Hematopoietic multipotent progenitor cell treated with erythropoietin and hydrocortisone succinate and interleukin-3 and kit ligand, for 6 days (in vitro differentiated cells): ENCODE measurements at places on chromosomes 2 and 18.

DNA sequence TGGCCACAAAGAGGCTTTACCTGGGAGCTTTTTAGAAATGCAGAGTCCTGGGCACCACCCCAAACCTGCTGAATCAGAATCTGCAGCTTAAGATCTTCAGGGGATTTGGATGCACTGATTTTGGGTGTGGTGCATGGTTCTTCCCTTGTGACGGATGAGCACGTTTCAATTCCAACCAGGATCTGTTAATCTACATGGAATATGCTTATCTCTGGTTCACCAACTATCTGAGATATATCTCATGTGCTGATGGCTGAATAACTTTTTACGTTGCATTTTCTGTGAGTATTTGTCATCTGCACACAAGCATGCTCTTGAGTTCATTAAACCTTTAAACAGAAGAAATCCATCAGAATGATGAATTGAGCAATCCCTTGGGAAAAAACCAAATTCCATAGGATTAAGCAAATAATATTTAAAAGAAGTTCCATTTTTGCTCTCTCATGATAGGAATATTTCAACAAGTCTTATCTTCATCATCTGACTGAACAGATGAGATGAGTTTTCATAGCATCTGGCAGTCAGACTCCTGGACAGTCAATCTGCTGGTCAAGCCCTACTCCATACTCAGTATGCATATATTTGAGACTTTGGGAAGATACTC lies 120.6 kb downstream of the PLB1 start:
- no peak for DNase-seq

DNA sequence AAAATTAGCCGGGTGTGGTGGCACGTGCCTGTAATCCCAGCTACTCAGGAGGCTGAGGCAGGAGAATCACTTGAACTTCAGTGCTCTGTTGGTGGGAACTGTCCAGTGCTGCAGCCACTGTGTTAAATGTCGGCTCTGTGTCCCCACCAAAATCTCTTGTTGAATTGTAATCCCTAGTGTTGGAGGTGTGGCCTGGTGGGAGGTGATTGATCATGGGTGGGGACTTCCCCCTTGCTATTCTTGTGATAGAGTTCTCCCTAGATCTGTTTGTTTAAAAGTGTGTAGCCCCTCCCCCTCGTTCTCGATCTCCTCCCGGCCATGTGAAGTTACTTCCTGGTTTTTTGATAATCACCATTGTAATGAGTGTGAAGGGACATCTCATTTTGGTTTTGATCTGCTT lies 9.8 kb upstream of the RPL31 start:
- DNase-seq: no peak

GRCh38 chr18:45449418-45450227 lies 165.7 kb upstream of the SLC14A2 start:
- no peak for DNase-seq

- DNase-seq: no peak
Measured at GRCh38 chr2:156434461-156435291, 1.5 kb upstream of the GPD2 start.

GRCh38 chr2:136122661-136123060 lies 4.7 kb upstream of the CXCR4 start:
- DNase-seq: peak; percentile 47

- no peak for DNase-seq
Measured at GRCh38 chr2:11050565-11050964, 104.7 kb upstream of the SLC66A3 start.

GRCh38 chr18:46632401-46633071 lies 24.5 kb downstream of the LOXHD1 start:
- DNase-seq: no peak

GRCh38 chr2:168137510-168138180 lies 109.8 kb downstream of the STK39 start:
- no peak for DNase-seq

GRCh38 chr18:47397671-47398319 lies 146.3 kb upstream of the SKOR2 start:
- peak; percentile 48 for DNase-seq

DNA sequence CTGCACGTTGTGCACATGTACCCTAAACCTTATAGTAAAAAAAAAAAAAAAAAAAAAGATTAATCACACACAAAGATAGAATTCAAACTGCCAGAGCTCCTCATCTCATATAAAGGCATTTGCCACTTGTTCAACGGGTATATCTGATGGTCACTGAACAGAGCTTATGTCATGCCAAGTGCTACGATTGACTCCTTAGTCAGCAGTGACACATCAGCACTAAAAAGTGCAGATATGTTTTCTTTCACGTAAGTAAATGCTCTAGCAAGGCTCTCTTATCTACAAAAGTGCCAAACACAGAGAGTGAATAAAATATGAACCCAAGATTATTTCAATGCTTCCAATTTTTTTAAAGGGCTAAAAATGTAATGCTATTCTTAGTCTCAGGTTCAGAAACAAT lies 1.1 kb downstream of the LMAN1 start:
- DNase-seq: peak; percentile 85

GRCh38 chr2:24418166-24418841 lies 58.0 kb upstream of the ITSN2 start:
- no peak for DNase-seq

- DNase-seq: no peak
Measured at GRCh38 chr2:47072018-47072691, 83.0 kb downstream of the STPG4 start.

GRCh38 chr2:27370816-27371620 lies 602 bp downstream of the SNX17 start:
- peak; percentile 88 for DNase-seq

DNA sequence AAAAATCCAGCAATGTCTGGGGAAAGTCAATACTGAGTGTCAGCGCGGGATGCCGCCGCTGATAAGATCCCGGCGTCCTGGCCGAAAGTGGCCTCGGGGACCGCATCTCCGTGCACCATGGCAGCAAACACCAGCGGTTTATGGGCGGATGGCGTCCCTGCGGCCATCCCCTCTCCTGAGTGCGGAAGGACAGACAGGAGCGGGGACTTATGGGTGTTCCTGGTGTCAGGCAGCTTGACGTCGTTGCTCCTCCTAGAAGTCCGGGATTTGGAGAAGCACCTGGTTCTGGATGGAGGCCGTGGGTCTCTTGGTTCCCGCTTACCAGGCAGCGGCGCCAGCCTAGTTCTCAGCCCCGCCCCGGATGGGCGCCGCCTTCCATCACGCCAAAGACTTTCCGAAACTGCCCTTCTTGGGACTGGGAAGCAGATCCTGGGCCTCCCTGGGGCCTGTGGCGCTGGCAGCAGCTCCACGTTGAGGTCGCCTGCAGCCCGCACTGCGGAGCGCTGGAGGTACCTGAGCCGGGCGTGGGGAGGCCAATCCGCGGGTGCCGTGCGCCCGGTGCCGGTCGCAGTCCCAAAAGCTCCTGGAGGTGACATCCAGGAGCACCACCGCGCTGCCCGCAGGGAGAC lies 119.1 kb downstream of the CCDC74A start:
- DNase-seq: no peak

GRCh38 chr18:50192995-50193795 lies 1.8 kb downstream of the MYO5B start:
- no peak for DNase-seq

GRCh38 chr2:60546756-60547420 lies 6.6 kb downstream of the BCL11A start:
- DNase-seq: no peak

GRCh38 chr18:78368726-78369125 lies 610.9 kb upstream of the SALL3 start:
- DNase-seq: no peak

DNA sequence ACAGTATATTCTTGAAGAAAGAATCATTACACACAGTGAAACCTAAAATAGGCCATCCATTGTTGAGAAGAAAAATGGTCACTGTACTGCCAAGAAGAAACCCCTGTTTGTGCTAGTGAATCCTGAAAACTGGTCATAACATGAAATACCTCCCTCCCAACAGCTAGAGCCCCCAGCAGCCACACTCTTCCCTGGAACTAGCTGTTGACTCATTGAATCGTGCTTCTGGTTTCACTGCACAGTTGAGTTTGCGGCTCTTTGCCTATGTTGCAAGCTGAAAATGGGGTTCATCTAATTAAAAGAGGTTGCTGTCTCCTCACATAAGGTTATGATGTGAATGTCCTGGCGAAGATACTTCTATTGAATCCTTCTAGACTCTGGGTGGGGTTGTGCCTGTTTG lies 86.3 kb downstream of the UGGT1 start:
- DNase-seq: no peak

- DNase-seq: peak; percentile 44
Measured at GRCh38 chr2:97844311-97844859, 131.0 kb downstream of the ZAP70 start.

- no peak for DNase-seq
Measured at GRCh38 chr18:78906066-78906465, 73.6 kb upstream of the SALL3 start.

DNA sequence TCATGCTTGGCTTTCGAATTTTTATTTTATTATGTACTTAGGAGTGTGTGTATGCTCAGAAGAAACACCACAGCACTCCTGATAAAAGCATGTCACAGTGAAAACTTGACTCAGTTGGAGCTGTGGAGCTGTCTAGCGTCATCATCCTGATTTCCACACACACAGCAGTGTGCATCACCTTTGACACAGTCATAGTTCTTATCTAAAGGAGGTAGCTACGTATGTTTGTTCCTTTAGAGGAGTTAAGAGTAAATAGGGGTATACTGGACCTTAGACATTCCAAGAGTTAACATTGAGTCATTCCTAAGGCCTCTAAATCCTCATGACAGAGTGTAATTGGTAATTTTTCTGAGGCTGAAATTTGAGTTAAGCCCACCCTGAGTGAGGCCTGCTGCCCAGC lies 96.9 kb downstream of the PHLPP1 start:
- DNase-seq: no peak
